ENCODE measurements at places on chromosomes 4 and X.

DNA sequence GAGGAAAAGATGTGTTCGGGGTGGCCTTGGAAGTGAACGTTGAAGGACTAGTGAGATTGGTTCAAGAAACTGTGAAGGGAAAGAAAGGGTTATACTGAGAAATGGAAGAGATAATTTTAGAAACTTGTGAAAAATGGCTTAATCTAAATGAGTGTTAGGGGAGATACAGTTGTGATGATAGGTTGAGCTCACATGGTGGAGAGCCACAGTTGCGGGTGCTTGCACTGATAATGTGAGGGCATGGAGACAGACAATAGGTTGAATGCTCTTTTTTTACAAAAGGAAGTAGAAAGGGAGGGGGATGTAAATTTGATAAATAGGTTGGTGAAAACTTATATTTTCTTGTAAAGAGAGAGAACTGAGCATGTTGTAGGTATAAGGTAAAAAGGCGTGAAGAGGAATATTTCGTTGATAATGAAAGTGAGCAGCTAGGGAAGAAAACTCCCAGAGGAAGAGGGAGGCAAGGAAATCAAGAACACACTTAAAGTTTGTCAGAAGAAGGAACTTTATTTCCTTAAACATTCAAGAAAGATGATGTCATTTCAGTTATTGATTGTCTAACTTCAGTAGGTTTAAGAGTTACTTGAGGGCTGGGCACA lies 8.2 kb downstream of the AREG start:
- no peak for DNase-seq

DNA sequence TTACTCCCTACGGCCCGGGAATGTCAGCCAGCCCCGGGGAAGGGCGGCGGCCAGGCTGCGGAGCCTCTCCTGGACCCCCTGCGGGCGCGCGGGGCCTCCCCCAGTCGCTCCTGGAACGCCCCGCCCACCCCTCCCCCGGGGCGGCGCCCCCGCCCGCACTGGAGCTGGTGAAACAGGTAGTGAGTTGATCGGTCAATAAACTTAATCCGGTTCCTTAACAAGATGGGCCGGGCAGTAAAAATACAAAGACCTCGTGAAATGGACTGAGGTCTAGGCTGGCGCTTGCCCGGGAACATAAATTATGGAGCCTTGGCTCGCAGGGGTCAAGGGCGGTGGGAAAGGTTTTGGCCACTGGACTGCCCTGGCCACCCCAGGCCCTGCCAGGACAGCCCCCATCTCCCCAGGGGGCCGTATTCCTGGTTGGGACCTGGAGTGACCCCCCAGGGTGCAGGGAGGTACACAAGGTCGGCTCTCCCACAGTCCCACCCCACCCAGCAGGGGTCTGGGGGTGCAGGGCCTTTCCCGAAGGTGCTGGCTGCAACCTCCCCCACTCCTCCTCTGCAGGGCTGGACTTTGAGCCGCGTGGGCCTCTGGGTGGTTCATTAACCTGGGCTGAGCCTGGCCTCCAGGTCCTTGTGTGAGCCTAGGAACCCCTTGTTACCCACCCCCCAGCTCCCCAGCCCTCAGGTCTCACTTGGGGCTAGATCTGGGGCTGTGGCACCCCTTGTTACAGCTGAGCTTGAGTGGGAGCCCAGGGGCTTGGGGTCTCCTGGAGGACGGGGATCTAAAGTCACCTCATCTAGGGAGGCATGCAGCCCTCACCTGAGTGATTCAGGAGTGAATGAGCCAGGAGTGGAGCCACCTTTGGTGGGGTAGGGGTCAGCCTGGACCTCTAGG lies 2.5 kb downstream of the FGFR3 start:
- DNase-seq, result no peak

DNA sequence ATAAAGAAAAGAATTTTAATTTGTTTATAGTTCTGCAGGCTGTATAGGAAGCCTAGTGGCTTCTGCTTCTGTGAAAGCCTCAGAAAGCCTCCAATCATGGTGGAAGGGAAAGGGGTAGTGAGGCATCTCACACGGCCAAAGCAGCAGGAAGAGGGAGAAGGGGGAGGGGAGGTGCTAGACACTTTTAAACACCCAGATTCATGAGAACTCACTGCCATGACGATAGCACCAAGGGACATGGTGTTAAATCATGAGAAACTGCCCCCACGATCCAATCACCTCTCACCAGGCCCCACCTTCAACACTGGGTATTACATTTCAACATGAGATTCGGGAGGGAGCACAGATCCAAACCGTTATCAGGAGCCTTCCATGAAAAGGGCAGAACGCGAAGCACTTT lies 18.1 kb downstream of the SMIM31 start:
- no peak for DNase-seq

DNA sequence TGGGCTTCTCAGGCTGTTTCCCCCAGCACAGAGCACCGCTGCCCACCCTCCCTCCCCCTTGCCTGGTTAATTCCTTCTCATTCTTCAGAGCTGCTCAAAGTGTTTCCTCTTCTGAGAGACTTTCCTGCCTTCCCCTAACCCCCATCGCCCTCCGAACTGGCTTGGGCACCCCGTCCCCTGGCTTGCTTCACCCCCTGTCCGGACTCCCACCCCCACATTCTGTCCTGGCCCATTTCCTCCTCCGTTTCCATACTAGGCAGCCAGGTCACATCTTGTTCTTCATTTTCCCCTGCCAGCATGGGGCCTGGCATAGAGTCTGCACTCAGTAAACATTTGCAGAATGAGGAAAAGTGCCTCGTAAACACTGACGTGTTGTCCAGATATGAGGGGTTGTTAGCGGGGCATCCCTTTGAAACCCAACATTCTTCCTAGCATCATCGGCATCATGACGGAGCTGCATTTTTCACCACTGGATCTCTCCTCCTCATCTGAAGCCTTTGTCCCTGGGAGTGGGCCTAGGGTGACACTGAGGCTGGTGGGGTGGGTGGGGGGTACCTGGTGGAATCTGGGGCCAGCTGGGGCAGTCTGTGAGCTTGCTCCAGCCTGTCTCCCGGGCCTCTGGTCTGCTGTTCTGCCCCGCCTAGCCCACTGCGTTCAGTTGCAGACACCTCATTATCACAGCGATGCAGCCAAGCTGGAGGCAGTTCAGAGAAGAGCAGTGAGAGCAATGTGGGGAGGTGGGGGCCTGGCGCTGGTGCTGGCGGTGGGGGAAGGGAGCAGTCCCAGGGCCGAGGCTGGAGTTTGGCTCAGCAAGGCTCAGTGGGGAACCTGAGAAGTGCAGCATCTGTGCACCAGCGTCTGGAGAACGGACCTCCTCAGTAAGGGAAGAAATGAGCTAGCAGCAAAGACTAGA lies 149.4 kb upstream of the PJA1 start:
- DNase-seq, result no peak

GRCh38 chr4:108001540-108002135 lies 11.9 kb downstream of the HADH start:
- no peak for DNase-seq

DNA sequence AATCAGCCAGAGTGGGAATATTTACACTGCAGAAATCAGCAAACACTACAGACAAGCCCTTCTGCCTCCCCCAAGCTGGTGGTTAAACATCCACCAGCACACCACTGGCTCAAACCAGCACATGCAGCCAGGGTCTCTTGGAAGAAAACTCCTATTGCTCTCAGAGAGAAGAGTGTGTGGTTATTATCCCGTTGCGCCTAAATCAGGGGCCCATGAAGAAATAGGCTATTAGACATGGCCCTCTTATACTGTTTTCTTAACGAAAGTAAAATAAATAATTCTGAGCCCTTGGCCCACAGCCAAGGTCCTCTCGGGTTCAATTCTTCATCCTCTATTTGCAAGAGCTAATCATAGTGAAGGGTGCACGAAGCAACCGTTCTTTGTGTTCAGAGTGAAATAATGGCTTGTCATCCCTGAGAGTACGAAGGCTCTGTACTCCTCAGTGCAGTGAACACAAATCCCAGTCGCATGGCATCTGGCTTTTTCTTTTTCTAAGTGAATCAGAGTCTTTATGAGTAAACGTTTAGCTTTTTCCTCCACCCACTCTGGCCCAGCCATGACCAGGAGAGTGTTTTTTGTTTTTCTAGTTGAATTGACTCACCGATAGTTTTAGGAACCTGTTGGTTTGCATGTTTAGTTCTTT lies 33.4 kb upstream of the RBM47 start:
- DNase-seq, result no peak

GRCh38 chr4:51831133-51831532 lies 11.8 kb upstream of the DCUN1D4 start:
- DNase-seq, result peak; percentile 66

GRCh38 chrX:15151267-15152186 lies 118.4 kb downstream of the ASB9 start:
- DNase-seq, result peak; percentile 52

DNA sequence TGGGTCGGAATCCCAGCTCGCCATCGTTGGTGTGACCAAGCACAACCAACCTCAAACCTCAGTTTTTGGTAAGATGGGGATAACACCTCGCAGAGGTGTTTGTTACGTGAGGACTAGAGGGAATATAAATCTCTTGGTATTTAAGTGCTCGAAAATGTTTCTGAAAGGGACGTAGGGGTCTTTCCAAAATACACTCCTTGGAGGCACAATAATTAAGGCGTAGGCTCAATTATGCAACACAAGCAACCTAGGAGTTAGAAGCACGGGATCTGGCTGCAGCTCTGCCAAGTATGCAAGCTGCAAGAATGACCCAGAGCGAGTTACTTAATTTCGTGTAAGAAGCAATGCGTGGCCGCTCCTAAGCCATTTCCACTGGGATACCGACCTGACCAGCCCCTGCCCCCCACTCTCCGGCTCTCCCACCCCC lies 552 bp downstream of the ADH5 start:
- DNase-seq, result peak; percentile 18

DNA sequence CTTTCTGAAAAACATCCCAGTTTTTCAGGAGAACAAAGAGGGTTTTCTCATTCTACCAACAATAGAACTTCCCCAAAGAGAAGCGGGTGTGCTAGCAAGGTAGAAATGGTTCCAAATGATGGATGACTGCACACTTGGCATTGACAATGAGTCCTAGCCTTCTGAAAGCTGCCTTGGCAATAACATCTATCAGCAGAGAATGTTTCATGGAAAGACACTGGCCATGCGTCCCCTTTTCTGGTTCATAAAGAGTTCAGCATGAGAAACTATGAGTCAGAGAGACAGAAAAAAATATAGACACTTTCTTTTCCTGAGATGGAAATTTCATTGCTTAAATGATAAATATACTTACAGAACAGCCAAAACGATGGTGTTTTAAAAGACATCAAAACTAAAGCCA lies 236.9 kb upstream of the PRKX start:
- no peak for DNase-seq

All from CD4-positive, alpha-beta T cell treated with Interleukin-2 at 100 ng/mL for 4 hours (primary cell).